CD4-positive, alpha-beta T cell treated with Interleukin-6 at 100 ng/mL for 8 hours (primary cell): ENCODE measurements at places on chromosomes 6 and 20.

DNA sequence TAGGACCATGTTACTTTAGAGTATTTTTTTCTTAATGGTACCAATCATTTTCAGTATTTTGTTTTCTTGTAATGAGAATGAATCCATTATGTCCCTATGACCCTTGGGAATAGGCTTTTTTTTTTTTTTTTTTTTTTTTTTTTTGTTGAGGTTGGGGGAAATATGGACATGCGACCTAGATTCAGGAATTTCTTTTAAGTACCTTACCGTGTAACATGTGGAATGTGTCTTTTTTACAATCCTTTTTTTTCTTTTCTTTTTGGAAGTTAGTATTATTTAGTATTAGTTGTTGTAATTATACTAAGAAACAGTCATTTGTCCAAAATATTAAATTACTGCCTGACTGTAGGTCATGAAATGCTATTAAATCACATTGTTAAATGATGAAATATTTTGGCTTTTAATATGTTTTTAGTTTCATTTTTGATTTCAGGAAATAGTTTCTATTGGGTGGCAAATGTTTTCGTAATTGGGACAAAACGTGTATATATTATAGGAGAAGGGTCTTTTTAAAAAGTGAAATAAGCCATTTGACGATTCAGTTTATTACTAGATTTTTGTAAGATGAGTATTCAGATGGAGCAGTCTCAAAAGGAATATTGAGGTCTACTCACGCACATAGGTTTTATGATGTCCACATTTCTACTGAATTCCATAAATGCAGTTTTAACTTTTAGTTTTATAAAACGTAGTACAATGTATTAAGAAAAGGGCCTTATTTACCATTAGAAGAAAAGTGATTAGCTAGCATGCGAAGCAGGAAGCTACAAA, 4.9 kb downstream of the ARID1B start:
- no peak for DNase-seq

DNA sequence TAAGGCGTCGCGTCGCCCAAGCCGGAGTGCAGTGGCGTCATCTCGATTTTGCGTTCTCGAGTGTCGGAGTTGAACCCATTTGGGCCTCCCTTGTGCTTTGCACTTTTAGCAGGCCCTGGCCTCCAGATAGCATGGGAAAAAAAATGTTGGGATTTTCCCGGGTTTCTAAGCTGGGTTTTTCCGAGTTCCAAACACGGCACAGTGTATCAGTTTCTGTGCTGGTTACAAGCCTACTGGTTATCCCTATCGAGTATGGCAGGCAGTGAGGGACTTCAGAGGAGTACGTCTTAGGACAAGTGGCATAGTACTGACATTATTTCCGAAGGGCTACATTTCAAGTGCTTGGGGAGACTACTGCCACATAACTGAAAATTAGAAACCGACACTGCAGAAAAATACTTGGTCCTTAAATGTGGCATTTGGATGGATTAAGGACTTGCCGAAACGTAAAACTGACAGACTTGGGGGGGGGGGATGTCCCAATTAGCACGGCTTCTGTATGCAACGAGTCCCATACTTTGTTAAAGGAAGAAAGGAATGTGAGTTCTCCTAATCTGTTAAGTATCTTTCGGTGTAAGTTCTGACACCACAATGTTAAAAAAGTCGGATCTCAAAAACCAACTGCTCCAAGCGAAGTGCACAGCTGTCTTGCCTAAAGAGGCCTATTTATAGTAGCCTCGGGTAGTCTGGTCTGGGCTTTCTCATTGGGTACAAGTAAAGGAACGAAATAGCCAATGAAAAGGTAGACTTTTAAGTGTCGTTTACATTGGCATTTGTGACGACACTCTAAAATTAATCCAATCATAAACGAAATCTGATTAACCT, 70.2 kb downstream of the HFE start:
- peak; percentile 93 for DNase-seq

GRCh38 chr6:34891296-34891695, 2.2 kb downstream of the ANKS1A start:
- no peak for DNase-seq

- DNase-seq: no peak
These were observed 25.3 kb downstream of the CTCFL start for GRCh38 chr20:57499676-57500075.

- no peak for DNase-seq
These were observed 33.5 kb downstream of the EDN3 start for GRCh38 chr20:59333951-59334350.

- no peak for DNase-seq
These were observed 257.8 kb downstream of the RNGTT start for GRCh38 chr6:88705601-88706000.

GRCh38 chr20:16926626-16927430, 178.7 kb downstream of the OTOR start:
- no peak for DNase-seq

DNA sequence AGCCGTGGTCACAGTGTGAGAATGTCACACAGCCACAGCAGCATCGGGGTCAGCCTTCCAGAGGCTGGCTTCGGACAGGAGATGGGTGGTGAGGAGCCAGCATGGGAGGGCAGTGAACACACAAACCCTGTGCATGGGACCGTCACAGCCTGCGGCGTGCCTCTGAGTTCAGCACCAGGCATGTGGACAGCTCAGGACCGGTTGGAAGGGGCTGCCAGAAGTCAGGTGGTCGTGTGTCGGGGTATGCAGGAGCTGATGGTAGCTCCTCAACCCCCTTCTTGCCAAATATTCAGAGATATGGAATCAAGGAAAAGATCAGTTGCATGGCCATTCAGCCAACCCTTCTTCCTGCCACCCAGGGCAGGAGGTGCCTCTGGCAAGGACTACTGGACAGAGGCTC, 28.2 kb downstream of the MYT1 start:
- DNase-seq: no peak

DNA sequence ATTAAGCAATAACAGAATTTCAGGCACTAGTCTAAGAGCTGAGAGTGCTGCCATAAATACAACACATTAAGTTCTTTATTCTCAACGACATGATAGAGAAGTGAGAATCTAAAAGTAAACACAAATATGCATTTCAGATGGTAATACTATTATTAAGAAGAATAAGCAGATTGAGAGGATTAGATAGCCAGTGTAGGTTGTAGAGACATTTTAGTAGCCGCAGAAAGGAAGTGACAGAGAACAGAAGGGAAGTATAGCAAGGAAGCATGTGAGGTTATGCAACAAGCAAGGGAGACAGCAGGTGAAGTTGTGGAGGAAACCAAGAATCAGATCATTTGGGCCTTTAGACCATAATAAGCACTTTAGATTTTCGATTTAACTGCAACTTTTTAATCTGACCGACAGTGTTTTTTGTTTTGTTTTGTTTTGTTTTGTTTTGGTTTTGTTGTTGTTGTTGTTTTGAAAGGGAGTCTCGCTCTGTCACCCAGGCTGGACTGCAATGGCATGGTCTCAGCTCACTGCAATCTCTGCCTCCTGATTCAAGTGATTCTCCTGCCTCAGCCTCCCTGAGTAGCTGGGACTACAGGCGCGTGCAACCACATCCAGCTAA, 737.0 kb upstream of the ADGRB3 start:
- DNase-seq: no peak

DNA sequence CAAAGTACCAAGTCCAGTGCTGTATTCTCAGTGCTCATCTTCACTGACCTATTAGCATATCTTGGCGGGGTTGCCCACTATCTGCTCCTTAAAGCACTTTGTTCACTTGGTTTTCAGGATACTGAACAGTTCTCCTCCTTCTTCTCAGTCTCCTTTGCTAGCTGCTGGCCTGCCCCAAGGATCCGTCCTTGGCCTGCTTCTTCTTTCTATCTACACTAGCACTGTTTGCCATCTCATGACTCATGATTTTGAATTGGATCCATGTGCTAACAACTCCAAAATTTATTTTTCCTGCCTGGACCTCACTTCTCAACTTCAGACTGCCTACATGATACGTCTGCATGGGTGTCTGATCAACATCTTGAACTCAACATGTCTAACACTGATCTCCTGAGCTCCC, 15.5 kb downstream of the TPD52L1 start:
- no peak for DNase-seq

DNA sequence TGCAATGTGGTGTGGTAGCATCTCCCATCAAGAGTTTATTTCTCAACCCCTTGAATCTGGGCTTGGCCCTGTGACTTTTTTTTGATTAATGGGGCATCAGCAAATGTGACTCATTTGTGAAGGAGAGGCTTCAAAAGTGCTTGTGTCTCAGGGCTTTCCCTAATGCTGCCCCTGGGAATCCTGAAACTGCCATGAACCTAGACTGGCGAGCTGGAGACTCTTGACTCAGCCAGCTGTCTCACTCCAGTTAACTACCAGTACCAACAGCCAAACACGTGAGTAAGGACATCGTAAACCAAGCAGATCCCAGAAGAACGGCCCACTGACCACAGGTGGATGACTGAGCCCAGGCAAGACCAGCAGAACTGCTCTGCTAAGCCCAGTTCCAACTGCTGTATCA, 72.8 kb upstream of the ADTRP start:
- DNase-seq: no peak

- peak; percentile 77 for DNase-seq
These were observed 61.6 kb downstream of the RAB44 start for GRCh38 chr6:36759148-36759759.

DNA sequence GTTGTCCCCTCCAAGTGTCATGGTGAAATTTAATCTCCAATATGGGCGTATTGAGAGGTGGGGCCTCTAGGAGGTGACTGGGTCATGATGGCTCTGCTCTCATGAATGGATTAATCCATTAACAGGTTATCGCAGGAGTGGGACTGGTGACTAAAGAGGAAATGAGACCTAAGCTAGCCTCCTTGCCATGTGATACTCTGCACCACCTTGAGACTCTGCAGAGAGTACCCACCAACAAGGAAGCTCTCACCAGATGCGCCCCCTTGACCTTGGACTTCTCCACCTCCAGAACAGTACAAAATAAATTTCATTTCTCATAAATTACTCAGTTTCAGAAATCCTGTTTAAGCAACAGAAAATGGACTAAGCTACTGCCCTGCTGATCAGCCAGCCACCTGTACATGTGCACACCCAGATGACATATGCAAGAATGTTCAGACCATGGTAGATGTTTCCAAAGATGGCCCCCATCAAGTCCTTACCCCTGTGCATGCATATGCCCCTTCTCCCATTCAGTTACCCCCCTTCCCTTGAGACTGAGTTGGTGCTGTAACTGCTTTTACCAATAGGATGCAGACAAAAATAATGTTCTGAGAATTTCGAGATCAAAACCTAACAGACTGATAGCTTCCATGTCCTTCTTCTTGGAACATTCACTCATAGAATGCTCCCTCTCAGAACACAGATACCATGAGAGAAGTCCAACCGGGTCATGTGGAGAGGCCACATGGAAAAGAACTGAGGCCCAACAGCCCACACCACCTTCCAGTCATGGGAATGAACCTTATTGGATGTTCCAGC, 28.4 kb downstream of the MAP3K5 start:
- DNase-seq: no peak

DNA sequence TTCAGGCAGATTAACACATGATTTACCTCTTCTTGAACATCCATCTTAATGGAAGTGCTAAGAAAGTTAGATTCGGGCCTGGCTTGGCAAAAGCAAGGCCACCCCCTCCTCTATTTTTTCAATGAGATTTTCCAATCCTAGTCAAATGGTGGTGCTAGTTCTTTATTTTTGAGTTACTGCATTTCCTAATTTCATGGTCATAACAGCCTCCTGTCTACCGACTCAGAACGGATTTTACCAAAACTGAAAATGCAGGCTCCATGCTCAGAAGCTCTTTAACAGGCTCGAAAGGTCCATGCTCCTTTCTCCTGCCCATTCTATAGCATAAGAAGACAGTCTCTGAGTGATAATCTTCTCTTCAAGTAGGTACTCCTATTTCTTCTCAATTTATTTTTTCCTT, 117.2 kb upstream of the ESR1 start:
- peak; percentile 38 for DNase-seq

DNA sequence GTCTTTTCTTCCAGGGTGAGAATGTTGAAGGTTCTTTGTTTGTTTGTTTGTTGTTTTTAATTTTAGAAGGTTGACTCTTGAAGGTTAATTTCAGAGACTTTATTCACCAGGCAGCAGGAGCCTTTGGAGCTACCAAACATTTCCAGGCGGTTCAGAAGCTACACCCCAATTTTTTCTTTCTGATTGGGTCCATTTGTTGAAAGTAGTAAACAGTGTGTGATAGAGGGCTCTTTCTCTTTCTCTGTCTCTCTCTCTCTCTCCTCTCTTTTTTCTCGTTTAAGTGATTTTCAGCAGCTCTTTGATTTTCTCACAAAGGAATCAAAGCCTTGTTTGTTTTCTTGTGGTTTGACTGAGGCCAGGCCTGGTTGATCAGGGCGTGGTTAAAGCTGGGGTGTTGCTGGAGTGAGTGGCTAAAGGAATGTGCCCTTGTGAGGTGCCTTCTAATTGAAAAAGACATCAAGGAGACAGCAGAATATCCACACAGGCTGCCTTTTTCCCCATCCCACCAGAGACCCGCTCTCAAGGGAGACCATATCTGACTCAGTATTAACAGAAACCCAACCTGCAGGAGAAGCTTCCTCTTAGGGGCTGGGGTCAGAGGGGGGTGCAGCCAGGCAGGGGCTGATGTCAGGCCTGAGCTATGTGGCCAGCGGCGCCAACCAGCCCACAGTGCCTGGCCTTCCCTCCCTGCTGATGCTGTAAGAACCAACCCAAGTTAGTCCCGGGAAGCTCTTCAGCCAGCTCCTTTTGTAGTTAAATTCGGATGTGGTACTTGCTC, 40.4 kb upstream of the NAA20 start:
- no peak for DNase-seq

DNA sequence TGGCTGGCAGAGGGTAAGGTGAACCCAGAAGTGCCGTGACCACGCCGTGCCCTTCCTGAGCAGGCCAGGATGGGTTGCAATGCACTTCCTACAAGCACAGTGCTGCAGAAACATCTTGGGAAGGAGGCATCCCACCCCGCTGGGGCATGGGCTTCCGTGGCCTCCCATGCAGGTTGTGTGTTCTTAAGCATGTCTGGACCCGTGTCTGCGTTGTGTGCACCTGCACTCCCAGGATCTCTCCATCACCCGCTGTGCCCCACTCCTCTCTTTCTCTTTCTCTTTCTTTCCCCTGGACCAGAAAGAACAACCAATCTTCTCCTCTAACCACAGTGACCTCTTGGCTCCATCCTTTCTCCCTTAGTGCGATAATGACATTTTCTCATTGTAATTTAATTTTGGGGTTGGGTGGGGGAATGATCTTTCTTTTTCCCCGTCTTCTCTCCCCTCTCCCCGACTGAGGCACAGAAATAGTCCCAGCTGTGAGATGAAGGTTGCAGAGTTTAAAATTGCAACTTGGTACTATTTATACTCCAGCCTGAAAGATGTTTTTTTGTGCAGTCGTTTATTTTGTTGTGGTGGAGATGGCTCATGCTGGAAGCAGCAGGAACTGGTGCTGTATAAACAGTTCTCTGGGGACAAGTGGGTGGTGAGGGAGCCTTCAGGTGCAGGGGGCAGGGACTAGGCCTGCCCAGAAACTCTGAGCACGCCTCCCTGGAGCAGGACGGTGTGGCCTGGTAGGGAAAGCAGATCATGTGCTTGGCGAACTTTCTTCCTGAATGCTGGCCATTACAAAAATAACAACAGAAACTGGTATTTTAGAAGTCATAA, 20.5 kb downstream of the BCAS4 start:
- no peak for DNase-seq
